CD4-positive, alpha-beta T cell treated with Interleukin-4 for 1 hour (primary cell): ENCODE measurements at places on chromosomes 2 and 18.

- DNase-seq, result no peak
These were observed 3.8 kb upstream of the LTBP1 start for GRCh38 chr2:32942793-32943485.

DNA sequence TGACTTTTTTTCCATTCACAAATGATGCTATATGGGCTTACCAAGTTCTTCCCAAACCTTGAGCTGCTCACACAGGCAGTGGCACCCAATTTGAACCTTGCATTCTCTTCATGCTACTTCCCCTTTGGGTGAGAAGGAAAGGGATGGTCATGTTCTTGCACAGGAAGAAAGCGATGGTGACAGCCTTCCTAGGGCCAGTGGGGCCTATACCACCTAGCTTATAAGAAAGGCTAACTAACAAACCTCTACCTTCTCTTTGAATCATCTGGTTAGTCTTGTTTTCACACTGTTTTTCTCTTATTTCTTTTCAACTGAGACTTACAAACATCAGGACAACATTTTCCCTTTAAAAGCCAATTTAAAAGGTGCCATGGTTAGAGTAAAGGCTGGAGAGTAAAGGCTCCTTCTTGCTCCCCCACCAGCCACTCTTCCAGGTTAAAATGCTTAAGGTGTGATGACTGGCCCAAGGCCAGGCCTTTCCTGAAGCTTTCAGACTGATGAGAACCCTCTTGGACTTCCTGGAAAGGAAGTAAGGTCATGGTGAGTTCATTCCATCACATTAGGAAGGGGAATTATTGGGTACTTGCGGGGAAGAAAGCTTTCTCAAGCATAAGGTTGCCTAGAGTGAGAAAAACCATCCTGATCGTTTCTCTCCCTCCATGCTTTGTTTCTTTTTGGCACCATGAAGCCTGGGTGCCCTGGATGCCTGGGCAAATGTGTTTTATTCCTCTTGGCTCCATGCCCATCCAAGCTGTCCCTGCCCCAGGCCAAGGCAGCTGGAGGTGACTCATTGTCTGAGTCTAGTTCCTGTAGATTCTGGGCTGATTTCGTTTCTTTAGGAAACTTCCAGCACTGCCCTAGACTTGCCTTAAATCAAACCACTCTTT, 41.4 kb upstream of the ITGB6 start:
- no peak for DNase-seq

GRCh38 chr2:219423652-219424377, 5.6 kb downstream of the DES start:
- DNase-seq, result no peak

DNA sequence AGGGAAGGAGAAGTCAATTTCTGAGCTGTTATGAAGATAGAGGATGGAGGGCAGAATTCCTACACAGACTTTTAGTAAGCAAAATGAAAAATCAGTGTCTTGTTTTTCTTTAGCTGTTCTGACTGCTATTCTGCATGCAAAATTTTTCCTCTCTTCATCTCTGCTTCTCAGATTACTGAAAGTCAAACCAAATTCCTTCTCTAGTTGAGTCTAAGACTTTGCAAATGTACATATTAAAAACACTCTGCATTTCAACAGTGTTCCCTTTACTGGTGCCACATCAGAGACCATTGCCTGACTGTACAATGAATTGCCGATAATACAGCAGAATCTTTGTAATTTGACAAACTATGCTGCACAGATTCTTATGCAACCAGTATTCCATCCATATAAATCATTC, 198.8 kb downstream of the EXOC6B start:
- DNase-seq, result no peak

- no peak for DNase-seq
These were observed 32.0 kb upstream of the CYTIP start for GRCh38 chr2:157475722-157476390.

- no peak for DNase-seq
These were observed 199.2 kb upstream of the NT5C1B start for GRCh38 chr2:18788592-18788991.

- DNase-seq, result peak; percentile 6
These were observed 1281.6 kb upstream of the TMEFF2 start for GRCh38 chr2:193476171-193476800.

DNA sequence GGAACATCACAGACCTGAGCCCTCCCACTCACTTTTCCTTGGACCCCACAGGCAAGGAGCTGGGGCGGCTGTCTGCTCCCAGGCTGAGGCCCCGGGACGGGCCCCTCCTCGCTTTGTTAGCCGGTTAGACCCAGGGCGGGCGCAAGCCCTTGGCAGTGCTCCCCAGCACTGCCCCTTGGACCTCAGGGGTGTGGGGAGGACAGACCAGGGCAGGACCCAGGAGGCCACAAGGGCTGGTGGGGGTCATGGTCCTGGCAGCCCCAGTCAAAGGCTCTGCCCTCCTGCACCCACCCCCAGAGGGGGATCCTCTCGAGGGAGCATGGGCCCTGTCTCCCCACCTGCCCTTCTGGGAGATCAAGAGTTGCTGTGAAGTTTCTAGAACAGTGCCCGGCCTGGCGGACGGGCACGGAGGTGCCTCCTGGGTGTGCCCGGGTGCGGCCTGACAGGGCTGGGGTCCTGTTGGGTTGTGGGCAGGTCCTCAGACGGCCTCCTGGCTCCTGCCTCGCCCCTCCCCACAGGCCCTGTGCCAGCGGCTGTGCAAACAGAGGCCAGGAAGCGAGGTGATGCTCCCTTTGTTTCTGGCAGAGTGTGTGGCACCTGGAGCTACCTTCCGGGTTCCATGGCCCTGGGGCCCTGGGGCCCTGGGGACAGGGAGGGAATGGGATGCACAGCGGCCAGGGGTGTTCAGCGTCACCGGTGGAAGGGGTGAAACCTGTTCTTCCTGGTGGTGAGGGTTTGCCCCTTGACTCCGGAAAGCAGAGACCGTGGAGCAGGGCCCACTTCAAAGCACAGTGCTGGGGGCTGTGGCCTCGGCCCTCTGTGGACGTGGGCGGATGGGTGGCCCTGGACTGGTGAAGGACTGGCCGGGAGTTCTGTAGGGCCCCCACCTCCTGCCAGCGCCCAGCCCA, 2.9 kb upstream of the GAL3ST2 start:
- DNase-seq, result no peak
